ENCODE measurements at places on chromosomes 5 and 9. TPM values are rescaled to one million over a fixed set of nuclear protein-coding genes. Genes with fewer than 3 reads are reported as not detected.

DNA sequence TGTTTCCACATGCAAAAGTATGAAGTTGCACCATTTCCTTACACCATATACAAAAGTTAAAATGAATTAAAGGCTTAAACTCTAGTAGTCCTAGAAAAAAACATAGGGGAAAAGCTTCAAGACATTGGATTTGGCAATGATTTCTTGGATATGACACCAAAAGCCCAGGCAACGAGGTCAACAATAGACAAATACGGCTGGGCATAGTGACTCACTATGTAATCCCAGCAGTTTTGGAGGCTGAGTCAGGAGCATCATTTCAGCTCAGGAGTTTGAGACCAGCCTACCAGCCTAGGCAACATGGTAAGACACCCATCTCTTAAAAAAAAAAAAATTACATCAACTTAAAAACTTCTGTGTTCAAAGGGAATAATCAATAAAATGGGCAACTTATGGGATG, 30.9 kb upstream of the SREK1 start:
- DNase-seq, result no peak
- H3K4me3 ChIP-seq, result no peak overlapping the region
- H3K27me3 ChIP-seq, result no peaks in the 10 kb centered on the region
- no peak overlapping the region for H3K27ac ChIP-seq
- no peaks in the 10 kb centered on the region for H3K4me1 ChIP-seq

Gene KCTD16
- total RNA-seq, result 0.27 TPM

DNA sequence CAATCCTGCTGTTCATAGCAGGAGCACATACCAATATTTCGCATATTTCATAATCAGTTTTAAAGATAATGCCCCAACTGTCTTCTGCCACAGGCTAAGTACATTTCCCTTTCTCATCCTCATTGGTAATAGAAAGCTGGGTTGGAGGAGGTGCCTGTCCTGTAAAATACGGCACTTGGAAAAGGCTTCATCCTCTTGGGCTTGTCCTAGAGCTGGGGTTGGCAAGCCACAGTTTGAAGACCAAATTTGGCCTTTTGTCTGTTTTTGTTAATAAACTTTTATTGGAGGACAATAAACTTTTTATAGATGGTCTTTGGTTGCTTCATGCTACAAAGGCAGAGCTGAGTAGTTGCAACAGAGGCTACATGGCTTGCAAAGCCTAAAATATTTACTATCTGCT, 997.8 kb upstream of the CDH18 start:
- H3K27ac ChIP-seq, result no peak overlapping the region
- DNase-seq, result no peak
- no peak overlapping the region for H3K4me3 ChIP-seq
- H3K36me3 ChIP-seq, result no peaks in the 10 kb centered on the region
- no peaks in the 10 kb centered on the region for H3K4me1 ChIP-seq

DNA sequence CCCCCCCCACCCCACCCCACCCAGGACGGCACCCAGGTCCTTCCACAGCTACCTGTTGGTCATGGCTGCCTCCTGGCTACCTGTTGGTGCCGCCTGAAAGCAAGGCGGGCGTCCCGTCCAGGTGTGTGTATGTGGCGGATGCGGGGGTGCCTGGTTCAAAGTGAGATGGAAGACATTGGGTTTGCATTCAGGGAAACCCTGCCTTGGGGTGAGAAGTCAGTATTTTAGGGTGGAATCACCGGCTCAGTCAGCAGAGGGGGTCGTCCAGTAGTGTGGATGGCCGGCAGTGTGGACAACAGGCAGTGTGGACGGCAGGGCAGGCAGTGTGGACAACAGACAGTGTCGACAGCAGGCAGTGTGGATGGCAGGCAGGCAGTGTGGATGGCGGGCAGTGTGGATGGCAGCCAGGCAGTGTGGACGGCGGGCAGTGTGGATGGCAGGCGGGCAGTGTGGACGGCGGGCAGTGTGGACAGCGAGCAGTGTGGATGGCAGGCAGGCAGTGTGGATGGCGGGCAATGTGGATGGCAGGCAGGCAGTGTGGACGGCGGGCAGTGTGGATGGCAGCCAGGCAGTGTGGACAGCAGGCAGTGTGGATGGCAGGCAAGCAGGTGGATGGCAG, 28.0 kb downstream of the NKD2 start:
- no peaks in the 10 kb centered on the region for H3K36me3 ChIP-seq
- peaks cover 7% of the 10 kb centered on the region for H3K4me1 ChIP-seq
- no peak for DNase-seq

- H3K36me3 ChIP-seq, result no peaks in the 10 kb centered on the region
- H3K4me1 ChIP-seq, result no peaks in the 10 kb centered on the region
- DNase-seq, result no peak
- no peak overlapping the region for H3K4me3 ChIP-seq
These were observed 451.3 kb downstream of the LRRC70 start for GRCh38 chr5:63029891-63030290.

Gene ADGRV1
- total RNA-seq, result 1.4 TPM

DNA sequence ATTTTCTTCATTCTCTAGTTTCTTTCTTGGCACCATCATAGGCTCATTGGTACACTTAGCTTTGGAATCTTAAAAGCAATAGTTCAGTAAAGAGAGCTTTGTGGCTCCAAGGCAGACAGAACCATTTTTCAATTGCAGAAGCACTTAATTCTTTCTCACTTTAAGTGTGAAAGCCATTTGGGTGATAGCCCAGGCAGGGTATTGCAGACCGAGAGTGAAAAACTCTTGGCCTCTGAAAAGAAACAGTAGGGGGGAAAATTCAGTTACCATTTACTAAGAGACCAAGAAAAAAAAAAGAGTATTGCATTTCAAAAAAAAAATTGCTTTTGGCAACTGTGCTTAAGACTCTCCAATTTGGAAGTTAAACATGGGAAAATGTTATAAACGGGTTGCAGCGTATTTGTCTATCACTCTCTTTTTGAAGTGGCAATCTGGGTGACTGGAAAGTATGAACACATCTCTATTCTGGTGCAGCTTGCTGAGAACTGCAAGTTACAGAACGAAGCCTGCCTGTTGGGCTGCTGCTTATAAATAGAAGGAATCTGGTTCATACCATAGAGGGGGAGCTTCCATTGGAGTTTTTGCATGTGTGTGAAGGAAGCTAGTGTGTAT, 170.5 kb downstream of the TLE4 start:
- no peaks in the 10 kb centered on the region for H3K36me3 ChIP-seq
- no peaks in the 10 kb centered on the region for H3K4me1 ChIP-seq
- no peak overlapping the region for H3K4me3 ChIP-seq
- no peaks in the 10 kb centered on the region for H3K27me3 ChIP-seq
- no peak for DNase-seq

Gene SH2D3C
- 5.3 TPM for total RNA-seq

Gene JMY
- total RNA-seq, result 22.8 TPM

Gene STPG3
- total RNA-seq, result not detected

GRCh38 chr5:178986326-178986960, 8.7 kb downstream of the GRM6 start:
- DNase-seq, result no peak
- H3K27ac ChIP-seq, result no peak overlapping the region
- H3K4me1 ChIP-seq, result no peaks in the 10 kb centered on the region
- no peaks in the 10 kb centered on the region for H3K36me3 ChIP-seq
- H3K27me3 ChIP-seq, result no peaks in the 10 kb centered on the region

DNA sequence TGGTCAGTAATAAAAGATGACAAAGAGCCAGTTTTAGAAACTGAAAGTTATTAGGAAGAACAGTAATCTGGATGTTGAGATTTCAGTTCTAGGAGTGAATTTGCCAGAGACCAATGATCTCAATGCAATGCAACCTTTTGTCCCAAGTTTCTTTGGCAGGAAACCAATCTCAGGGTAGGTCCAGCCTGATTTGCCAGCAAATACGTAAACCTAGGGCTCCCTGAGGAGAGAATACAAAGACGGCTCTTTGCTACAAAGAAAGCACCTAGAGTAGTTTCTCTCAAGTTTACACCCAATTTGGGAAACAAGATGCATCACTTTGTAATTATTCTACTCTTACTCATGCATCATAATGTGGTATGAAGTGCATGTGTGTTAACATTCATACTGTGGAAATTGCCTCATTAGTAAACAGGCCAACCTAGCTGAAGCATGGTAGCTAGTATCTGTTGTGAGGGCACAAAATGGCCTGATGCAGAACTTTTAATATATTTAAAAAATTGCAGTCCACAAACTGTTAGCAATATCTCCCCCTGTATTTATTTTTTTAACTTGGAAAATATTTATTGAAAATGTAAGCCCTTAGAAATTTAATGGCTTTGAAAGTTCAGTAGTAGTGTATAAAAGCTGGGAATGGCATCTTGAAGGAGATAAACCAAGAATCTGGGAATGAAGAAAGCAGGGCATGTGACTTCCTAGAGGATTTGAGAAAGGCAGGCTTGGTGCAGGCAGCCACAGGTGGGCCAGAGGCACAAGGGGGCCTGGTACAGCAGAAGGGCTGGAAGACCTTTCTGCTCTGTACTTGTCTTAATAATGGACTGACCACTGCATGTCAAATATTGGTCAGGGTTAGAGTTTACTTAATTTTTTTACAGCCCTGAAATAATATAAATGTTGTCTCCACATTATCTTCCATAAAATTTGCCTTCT, 59.5 kb downstream of the MAST4 start:
- no peaks in the 10 kb centered on the region for H3K4me1 ChIP-seq
- no peak for DNase-seq
- H3K27ac ChIP-seq, result no peak overlapping the region
- no peaks in the 10 kb centered on the region for H3K27me3 ChIP-seq
- H3K4me3 ChIP-seq, result no peak overlapping the region

Gene ROPN1L
- total RNA-seq, result not detected

GRCh38 chr9:97390791-97391406, 21.0 kb upstream of the TDRD7 start:
- DNase-seq, result no peak
- H3K4me3 ChIP-seq, result no peak overlapping the region
- no peaks in the 10 kb centered on the region for H3K27me3 ChIP-seq
- H3K4me1 ChIP-seq, result no peaks in the 10 kb centered on the region
- no peak overlapping the region for H3K27ac ChIP-seq
- no peaks in the 10 kb centered on the region for H3K36me3 ChIP-seq

- H3K27ac ChIP-seq, result no peak overlapping the region
- H3K4me3 ChIP-seq, result no peak overlapping the region
- no peaks in the 10 kb centered on the region for H3K36me3 ChIP-seq
- DNase-seq, result no peak
- no peaks in the 10 kb centered on the region for H3K27me3 ChIP-seq
- H3K4me1 ChIP-seq, result no peaks in the 10 kb centered on the region
These were observed 25.2 kb upstream of the RIOK2 start for GRCh38 chr5:97208184-97208713.

GRCh38 chr9:127130661-127131538, 8.5 kb upstream of the ANGPTL2 start:
- no peak overlapping the region for H3K4me3 ChIP-seq
- peaks cover 35% of the 10 kb centered on the region for H3K4me1 ChIP-seq
- no peaks in the 10 kb centered on the region for H3K27me3 ChIP-seq
- no peak for DNase-seq
- H3K36me3 ChIP-seq, result no peaks in the 10 kb centered on the region

- no peaks in the 10 kb centered on the region for H3K4me1 ChIP-seq
- H3K27me3 ChIP-seq, result no peaks in the 10 kb centered on the region
- no peak overlapping the region for H3K4me3 ChIP-seq
These were observed 70.3 kb upstream of the SH3PXD2B start for GRCh38 chr5:172524573-172525021.

DNA sequence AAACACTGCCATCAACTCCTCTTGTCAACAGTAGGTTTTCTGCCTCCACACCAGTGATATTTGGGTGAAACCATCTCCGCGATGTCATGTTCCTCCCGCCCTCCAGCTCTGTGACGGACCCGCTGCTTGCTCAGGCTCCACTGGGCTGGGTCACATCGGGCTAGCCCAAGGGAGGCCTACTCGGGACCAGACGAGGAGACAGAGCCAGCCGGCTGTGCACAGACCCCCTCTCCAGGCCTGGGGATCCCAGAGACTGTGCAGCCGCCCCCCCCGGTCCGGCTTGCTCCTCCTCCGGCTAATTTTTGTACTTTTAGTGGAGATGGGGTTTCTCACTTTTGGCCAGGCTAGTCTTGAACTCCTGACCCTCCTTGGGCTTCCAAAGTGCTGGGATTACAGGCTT, 202.4 kb upstream of the PRDM9 start:
- no peaks in the 10 kb centered on the region for H3K4me1 ChIP-seq
- H3K36me3 ChIP-seq, result no peaks in the 10 kb centered on the region

DNA sequence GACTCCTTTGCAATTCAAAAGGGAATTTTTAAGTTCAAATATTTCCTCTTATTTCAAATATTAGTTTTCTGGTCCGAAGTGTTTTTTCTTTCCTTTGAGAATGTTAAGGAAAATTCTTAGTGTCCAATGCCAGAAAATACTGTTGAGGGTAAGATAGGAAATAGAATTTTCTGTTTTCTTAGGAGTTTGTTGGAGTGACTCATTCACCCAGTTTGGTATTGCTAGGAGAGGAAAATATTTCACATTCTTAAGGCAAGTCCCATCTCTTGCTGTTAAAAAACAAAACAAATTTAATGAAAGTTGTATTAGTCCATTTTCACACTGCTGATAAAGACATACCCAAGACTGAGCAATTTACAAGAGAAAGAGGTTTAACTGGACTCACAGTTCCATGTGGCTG, 349.2 kb upstream of the ADAMTSL1 start:
- H3K27ac ChIP-seq, result no peak overlapping the region
- H3K4me3 ChIP-seq, result no peak overlapping the region
- H3K27me3 ChIP-seq, result no peaks in the 10 kb centered on the region
- H3K36me3 ChIP-seq, result no peaks in the 10 kb centered on the region
- no peak for DNase-seq

GRCh38 chr5:94849324-94849723, 230.9 kb downstream of the SLF1 start:
- H3K4me3 ChIP-seq, result no peak overlapping the region
- no peaks in the 10 kb centered on the region for H3K36me3 ChIP-seq
- H3K27ac ChIP-seq, result no peak overlapping the region
- H3K27me3 ChIP-seq, result no peaks in the 10 kb centered on the region

DNA sequence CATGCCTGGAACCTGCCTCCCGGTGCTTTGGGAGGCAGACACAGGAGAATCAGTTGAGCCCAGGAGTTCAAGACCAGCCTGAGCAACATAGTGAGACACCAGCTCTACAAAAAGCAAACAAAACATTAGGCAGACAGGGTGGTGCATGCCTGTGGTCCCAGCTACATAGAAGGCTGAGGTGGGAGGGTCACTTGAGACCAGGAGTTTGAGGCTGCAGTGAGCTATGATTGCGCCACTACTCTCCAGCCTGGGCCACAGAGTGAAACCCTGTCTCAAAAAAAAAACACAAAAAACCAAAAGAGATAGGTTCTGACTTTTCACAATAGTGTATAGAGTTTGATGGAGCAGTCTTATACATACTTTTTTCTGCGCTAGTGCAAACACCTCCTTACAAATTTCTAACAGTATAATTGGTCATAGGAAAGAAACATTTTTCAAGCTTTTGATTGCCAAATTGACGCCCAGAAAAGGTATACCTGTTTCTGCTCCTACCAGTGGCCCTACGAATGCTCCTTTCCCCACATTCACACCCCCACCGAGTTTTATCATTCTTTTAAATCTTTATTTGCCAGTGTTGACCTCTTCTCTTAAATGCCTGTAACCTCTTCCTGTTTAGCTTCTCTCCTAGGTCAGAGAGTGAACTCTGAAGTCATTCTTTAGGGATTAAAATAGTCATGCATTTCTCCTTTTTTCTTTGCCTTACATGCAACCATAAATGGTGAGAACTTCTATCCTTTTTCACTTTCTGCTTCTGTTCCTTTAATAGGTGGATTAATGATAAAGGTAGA, 7.5 kb downstream of the DOCK8 start:
- peaks cover 3% of the 10 kb centered on the region for H3K4me1 ChIP-seq
- no peak overlapping the region for H3K4me3 ChIP-seq
- DNase-seq, result no peak

- no peak for DNase-seq
- H3K4me1 ChIP-seq, result no peaks in the 10 kb centered on the region
- H3K27ac ChIP-seq, result no peak overlapping the region
- no peak overlapping the region for H3K4me3 ChIP-seq
- no peaks in the 10 kb centered on the region for H3K27me3 ChIP-seq
These were observed 24.1 kb downstream of the ITK start for GRCh38 chr5:157204765-157205164.

All from thoracic aorta (tissue), 2 donors.